ENCODE measurements at places on chromosomes 3 and 15.

GRCh38 chr3:5787861-5788488 is 600.5 kb downstream of the EDEM1 start:
- no peak overlapping the region for H3K4me3 ChIP-seq
- DNase-seq: no peak
- H3K4me1 ChIP-seq: no peaks in the 10 kb centered on the region
- H3K27ac ChIP-seq: no peak overlapping the region
- no peaks in the 10 kb centered on the region for H3K27me3 ChIP-seq

DNA sequence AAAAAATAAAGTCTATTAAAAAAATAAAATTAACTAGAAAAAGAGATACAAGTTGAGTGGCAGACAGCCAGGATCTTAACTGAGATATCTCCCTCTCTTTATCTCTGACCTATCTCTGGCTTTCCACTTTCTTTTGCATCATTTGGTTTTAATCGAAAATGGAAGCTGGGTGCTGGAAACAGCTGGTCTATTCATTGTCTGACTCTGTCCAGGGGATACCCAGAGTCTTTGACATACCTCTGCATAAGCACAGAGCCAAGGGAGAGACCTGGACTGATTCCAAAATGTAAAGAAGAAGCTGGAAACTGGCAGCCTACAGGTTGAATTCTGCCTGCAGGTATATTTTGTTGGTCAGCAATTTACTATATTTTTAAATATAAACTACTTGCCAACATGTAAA is 29.6 kb upstream of the CRBN start:
- no peaks in the 10 kb centered on the region for H3K36me3 ChIP-seq
- no peak overlapping the region for H3K27ac ChIP-seq
- H3K27me3 ChIP-seq: no peaks in the 10 kb centered on the region
- DNase-seq: no peak
- no peaks in the 10 kb centered on the region for H3K4me1 ChIP-seq

- no peaks in the 10 kb centered on the region for H3K4me1 ChIP-seq
- H3K27ac ChIP-seq: no peak overlapping the region
- H3K4me3 ChIP-seq: no peak overlapping the region
- H3K27me3 ChIP-seq: no peaks in the 10 kb centered on the region
- no peak for DNase-seq
- no peaks in the 10 kb centered on the region for H3K36me3 ChIP-seq
These were observed 278.0 kb upstream of the TBL1XR1 start for GRCh38 chr3:177475356-177475665.

DNA sequence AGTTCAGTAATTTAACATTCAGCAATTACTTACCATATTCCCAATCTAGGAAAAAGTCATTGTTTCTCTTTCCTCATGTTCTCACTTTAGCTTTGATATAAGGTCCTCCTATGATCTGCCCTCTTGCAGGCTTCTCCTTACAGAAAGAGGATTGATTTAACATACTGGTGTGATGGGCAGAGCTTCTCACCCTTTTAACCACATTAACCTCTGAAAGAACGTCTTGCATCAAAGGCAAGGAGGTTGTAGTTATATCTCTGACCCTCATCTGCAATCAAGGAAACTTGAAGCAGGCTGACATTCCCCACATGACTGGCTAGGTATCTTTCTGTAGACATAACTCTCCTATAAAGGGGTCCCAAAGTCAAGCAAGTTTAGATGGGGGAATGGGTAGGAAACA is 39.5 kb downstream of the BTLA start:
- no peaks in the 10 kb centered on the region for H3K27me3 ChIP-seq
- DNase-seq: no peak
- H3K4me1 ChIP-seq: peaks cover 51% of the 10 kb centered on the region
- H3K36me3 ChIP-seq: peaks cover 20% of the 10 kb centered on the region
- H3K4me3 ChIP-seq: no peak overlapping the region

- H3K4me3 ChIP-seq: no peak within 1 kb of the TSS
- H3K4me1 ChIP-seq: peaks cover 3% of the 10 kb centered on the region
- no peak for DNase-seq
These were observed at the start of gene BFSP2 for GRCh38 chr3:133400006-133400515. TSS of gene BFSP2 (plus strand) at chr3:133400056. CDS start at chr3:133400084, 28 bp downstream.

- peaks cover 2% of the 10 kb centered on the region for H3K27me3 ChIP-seq
- H3K36me3 ChIP-seq: no peaks in the 10 kb centered on the region
- no peak overlapping the region for H3K4me3 ChIP-seq
- no peak for DNase-seq
These were observed 44.9 kb downstream of the EPHB1 start for GRCh38 chr3:134839990-134840389.

- H3K4me3 ChIP-seq: no peak overlapping the region
- H3K4me1 ChIP-seq: no peaks in the 10 kb centered on the region
- no peak overlapping the region for H3K27ac ChIP-seq
- no peak for DNase-seq
These were observed 45.2 kb downstream of the GRIP2 start for GRCh38 chr3:14494973-14495300.
